ENCODE measurements at places on chromosomes 3 and 15.

GRCh38 chr3:179005706-179006105, 65.9 kb downstream of the ZMAT3 start:
- no peak for DNase-seq

DNA sequence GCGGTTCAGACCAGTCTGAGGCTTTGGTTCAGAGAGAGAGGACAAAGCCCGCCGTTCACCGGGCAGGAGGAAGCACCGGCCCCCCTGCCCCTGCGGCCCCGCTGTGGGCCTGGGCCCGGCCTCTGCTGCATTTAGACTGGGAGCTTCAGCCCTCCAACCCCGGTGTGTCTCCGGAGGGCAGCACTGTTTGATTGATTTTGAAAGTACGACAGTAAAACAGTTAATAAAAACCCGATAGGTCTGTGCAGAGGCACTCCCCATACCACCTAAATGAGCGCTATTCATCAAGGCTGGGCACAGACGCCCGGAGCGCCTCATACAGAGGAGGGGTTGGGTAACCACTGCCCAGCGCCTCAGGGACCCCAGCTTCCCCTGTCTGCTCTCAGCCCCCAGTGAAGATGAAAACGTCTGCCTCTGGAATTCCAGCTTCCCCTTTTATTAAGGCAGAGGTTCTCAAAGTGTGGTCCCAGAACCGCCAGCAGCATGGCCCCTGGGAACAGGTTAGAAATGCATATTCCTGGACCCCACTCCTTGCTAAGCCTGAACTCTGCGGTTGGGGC, 256.7 kb upstream of the TLE3 start:
- no peak for DNase-seq

DNA sequence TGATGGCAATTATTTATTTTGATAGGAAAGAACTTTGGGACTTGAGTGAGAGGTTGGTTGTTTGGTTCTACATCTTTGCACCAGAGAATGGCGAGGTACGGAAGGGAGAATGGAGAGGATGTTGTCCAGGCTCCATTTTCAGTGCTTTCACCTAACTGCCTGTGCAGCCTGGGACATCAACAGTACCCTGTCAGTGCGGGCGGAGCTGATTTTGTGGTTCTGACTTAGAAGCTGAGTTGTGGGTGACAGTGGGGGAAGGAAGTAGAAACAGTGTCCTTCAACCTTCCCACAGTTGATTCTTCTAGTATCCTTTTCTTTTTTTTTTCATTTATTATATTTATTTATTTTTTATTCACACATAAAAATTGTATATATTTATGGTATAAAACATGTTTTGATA, 95.3 kb downstream of the TIGIT start:
- no peak for DNase-seq

DNA sequence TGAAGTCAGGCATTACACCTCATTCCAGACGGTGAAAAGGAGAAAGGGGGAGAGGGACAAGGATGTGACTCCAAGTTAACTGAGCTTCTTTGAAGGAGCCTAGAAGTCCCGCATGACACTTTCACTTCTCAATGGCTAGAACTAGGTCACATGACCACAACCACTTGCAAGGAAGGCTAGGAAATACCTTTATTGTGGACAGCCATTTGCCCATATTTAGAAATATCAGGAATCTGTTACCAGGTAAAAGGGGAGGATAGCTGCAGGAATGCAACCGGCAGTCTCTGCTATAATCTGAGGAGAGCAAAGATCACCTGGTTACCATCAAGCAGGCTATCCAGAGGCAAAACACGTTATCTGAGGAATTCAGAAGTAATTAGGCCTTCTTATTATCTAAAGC, 28.9 kb upstream of the PXYLP1 start:
- no peak for DNase-seq

DNA sequence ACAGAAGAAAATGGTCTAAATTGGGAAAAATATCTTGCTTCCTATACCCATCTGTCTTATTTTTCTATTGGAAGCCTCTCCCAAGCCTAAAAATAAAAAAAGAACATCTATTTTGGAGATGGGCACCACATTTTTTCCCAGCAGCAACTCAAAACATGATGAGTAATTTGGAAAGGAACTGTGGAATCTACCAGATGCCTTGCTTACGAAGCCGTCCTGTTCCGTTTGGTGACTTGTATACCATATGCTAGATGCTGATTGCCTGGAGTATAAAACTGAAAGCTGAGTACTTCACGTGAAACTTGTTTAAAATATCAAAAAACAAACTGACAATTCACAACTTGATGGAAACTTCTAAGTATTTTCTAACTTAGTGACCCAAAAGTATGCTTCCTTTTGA, 491.0 kb downstream of the ROBO2 start:
- no peak for DNase-seq

DNA sequence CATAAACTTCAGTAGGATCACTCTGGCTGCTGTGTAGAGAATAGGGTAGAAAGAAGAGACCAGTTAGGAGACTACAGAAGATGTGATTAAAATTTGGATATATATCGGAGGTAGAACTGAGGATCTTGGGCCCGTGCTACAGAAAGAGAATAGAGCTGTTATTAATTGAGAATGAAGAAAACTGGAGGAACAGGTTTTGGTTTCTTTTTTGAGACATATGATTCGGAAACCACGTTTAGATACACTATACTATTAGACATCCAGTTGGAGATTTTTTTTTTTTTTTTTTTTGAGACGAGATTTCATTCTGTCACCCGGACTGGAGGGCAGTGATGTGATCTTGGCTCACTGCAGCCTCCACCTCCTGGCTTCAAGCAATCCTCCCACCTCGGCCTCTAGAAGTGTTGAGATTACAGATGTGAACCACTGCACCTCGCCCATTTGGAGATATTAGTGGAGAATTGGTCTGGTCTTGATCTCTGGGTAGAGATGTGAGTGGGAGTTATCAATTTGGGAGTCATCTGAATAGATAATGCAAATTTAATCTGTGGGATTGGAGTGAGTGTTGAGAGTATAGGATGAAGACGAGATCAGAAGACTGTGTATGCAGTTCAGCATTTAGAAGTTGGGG, 50.9 kb downstream of the TCF12 start:
- peak; percentile 61 for DNase-seq
